ENCODE measurements at places on chromosomes 11 and 22.

DNA sequence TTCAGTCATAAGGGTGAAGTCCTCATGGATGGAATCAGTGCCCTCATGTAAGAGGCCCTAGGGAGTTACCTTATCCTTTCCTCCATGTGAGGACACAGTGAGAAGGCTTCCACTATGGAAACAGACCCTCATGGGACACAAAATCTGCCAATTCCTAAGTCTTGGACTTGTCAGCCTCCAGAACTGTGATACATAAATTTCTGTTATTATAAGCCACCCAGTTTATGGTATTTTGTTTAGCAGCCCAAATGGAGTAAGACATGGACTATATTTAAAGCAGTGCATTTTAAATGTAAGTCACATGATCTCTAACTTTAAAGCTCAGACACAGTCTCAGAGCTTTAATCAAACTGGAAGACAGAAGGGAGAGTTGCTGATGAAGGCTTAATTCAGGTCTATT, 619.8 kb upstream of the CHORDC1 start:
- no peak for DNase-seq

- DNase-seq, result no peak
Measured at GRCh38 chr22:48753752-48754517, 1073.7 kb downstream of the BRD1 start.

DNA sequence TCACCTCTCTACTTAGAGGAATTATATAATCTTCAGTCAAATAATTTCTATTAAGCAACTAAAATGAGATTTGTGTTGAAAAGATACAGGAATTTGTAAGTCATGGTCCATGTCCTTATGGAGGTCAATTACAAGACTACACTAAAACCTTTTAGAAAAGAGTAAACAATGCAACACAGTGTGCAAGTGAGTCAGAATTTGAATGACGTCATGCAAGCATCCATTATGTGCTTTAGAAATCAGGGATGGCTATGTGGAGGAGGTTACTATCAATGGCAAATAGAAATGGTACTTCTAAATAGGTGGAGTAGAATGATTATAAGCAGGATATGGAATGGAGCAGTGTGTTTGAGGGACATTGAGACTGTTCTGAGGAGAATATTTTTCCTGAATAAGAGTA, 16.6 kb downstream of the OR10D3 start:
- no peak for DNase-seq

DNA sequence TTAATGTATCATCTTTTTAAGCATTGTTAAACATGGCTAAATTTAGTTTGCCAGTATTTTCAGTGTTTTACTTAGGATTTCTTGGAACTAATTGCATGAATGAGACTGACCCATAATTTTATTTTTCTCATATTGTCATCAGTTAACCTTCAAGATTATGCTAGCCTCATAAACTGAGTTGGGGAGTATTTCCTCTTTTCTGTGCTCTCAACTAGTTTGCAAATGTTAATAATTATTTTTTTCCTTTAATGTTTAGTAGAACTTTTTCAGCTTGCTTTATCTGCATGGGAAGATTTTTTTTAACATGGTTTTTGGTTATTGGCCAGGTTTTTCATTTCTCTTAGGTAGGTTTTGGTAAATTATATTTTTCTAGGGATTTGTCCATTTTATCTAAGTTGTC, 235.4 kb upstream of the SESN3 start:
- DNase-seq, result no peak

DNA sequence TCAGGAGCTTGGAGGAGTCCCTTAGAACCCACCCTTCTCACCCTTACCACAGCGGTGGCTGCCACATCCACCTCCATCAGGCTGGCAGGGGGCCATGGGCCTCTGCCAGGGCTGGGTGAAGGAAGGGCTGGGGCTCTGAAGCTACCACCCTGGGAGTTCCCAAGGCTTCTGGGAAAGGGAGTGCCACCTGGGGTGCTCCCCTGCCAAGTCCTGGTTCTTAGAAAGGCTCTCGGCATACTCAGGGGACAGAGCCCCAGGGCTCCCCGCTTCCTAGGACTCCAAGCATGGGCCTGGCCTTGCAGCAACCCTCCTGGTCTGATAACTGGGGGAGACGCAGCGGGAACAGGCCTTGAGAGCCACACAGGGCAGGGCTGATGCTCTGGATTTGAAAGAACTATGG, 438 bp upstream of the PLA2G3 start:
- DNase-seq, result no peak

DNA sequence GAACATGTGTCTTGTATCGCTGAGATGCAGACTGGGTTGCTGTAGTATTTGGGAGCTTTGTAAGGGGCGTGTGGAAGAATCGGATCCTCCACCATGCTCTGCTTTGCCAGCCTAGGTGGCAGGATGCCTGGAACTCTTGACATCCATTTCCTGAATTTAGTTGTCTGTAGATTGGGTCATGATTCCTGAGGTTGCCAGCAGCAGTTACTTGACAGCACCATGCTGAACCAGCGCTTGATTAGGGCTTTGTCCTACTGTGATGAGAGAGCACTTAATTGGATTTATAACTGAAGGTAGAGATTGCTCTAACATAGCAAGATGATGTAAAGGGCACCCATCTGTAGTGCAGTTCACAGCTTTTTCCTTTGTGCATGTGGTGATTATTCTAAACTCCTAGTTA, 75.6 kb upstream of the HORMAD2 start:
- DNase-seq, result no peak

DNA sequence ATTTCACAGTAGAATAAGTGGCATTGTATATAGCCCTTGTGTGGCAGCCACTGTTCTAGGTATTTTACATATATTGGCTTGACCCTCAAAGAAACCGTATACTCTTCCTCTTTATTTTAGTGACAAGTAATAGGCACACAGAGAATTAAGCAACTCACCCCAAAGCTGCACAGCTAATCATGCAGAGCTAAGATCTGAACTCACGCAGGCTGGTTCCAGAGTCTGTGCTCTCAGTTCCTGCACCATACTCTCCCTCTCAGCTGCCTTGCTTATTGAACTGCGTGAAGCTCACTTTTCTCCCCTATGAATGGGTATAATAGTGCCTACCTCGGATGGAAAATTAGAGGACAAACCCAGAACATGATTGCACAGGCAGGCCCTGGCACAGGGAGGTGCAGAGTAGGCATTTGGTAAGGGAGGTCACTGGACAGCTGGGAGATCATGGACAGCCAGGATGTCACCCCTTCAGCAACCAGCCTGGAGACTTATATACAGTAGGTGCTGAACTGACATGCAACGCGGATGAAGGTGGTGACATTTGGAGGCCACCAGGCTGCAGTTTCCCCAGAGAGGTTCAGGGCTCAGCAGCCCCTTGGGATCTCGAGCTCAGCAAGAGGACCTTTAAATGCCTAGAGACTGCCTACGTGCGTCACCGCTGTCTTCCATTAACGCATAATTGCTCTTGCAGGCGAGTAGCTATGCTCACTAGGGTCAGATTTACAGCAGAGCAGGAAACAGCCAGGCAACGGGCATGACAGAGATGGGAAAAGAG, 78.4 kb upstream of the TP53I11 start:
- no peak for DNase-seq

DNA sequence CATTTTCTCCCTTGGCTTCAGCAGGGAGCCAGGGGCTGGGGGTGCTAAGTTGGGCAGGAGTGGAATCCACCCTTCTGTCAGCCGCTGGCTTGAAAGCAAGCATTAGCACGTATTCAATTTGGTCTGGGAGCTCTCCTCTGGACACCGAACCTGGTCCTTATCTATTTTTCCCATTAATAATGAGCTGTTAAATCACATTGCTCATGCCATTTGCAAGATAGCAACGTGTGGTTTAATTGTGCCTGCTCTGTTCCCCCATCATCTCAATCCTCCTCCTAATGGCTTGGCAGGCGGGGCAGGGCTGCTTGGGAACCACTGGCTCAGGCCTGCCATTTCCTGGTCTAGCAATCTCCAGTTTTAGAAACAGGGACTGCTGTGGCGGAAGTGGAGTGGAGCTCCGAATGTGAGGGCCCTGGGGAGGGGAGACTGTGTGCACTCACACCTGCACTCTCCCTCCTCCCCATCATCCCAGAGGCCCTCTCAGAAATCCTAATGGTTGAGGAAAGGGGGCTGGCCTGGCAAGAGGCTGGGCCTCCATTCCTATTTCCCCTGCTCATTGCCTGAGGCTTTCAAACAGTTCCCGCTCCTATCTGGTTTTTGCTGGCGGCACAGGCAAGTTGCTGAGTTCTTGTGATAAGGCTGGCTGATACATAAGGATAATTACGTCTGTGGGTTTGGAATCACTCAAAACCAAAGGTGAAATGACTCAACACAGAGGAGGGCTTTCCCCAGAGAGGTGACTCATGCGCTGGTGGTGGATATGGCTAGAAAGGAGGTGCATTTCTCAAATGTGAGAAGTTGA, 201.2 kb upstream of the E2F8 start:
- no peak for DNase-seq

- DNase-seq, result no peak
Measured at GRCh38 chr11:110716361-110716760, 4.1 kb upstream of the ARHGAP20 start.

GRCh38 chr11:64449381-64450167, 90.6 kb downstream of the RPS6KA4 start:
- DNase-seq, result no peak

GRCh38 chr11:69729252-69729651, 25.4 kb upstream of the FGF19 start:
- no peak for DNase-seq

DNA sequence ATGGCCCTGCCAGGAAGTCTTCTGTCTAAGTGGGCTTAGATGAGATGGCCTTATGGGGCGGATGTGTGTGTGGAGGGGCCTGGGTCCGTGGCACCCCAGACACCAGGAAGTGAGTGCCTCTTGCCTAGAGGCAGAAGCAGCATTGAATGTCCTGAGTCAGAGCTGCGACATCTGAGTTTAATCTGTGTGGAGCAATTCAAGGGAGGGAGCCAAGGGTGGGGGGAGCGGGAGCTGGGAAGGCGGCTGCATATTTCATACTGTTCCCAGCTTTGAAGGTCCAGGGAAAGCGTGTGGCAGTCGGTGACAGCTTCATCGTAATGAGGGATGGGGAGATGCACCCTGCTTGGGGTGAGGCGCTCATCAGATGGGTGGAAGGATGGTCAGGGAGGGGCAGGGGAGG, 73.5 kb upstream of the THY1 start:
- DNase-seq, result no peak

DNA sequence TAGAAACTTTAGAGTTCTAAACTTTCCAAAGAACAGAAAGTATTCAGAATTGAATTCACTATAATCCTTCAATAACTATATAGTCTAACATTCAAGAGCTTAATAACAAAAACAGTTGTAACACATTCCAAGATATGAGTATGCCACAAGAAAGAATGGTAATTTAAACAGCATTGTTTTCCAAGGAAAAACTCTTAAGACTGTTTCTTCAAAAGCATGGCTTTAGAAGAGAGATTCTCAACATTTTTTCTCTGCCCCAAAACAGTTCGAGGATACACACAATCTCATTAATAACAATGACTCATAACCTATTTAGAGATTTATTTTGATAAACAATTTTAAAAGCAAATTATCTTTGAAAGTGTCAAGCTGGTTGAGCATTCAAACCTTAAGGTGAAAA, 16.7 kb upstream of the ARHGAP32 start:
- DNase-seq, result no peak

GRCh38 chr22:41838842-41839618, 6.1 kb downstream of the SREBF2 start:
- DNase-seq, result no peak

DNA sequence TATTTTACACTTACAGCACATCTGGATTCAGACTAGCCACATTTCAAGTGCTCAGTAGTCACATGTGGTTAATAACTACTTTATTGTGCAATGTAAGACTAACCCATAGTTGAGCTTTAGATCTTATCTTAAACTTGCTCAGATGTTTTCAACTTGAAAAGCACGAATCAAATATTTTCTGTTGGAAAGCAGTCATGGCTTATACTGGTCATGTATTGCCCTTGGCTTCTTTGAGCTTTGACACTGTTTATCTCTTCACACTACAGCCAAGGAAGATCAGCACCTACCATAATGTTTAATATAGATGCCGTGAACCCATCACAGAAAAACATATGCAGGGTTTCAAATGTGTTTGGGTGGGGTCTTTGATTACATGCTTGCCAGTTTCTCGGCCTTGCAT, 4.4 kb downstream of the RBX1 start:
- DNase-seq, result no peak

DNA sequence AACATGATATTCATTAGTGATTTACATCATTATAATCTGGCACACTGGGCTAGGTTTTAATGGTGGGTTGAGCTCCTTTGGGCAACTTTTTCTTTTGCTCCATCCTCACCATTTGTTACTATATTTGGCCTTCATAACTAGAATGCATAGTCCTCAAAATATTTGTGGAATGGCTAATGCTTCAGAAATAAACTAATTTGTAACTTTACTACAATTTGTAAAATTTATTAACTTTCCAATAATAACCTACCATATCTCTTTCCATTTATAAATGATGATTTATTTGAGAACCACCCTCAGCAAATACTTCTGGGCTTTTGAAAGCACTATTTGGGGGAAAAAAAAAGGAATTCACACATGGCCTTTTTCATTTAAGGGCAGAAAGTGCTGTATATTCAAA, 79.7 kb downstream of the LARGE2 start:
- DNase-seq, result no peak
